Fibroblast of the aortic adventitia (primary cell): ENCODE measurements at places on chromosomes 4 and X. TPM values are rescaled to one million over a fixed set of nuclear protein-coding genes. Genes with fewer than 3 reads are reported as not detected.

The AREG gene
- 0.54 TPM in 1 of 2 replicates, not detected in the other for total RNA-seq

The SERPINA7 gene
- not detected in 2 replicates for total RNA-seq

DNA sequence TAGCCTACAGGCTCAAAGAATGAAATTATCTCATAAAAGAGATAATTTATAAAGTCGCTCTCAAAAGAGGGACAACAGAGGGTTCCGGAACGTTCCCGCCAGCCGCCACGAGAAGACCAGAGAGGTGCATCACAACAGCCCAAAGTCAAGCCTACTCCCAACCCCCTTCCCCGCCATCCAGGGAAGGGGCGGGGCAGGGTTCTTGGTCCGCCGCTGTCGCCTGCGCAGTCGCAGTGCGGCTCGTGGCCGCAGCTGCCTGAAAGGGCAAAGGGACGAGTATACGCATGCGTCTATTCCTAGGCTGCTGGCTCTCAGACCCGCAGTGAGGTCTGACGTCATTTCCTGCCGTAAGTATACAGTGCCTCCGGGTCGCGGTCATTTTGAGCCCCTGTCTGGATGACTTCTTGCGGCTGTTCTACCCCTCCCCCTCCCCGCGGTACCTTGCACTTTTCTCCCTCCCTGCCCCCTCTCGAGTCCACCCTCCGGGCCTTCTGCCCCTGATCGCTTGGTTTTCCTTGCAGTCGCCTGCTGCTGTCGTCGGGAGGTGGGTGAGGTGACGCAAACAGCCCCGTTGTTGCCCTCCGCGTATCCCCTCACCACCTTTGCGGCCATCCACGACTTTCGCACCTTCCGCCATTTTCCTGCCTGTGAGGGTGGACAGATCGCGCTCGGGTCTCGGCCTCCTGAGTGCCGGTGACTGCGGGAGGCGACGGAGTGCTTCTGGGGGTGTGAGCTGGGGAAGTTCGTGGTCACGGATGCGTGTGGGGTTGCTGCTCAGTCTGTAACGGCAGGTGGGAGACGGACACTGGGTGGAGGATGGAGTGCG lies at the start of gene OCIAD1:
Gene OCIAD1, plus strand, starts transcription at position 383 of the 826 bp plus-strand sequence. CDS start 1,537 bp downstream, outside the sequence.
- DNase-seq: peak; percentile 99

DNA sequence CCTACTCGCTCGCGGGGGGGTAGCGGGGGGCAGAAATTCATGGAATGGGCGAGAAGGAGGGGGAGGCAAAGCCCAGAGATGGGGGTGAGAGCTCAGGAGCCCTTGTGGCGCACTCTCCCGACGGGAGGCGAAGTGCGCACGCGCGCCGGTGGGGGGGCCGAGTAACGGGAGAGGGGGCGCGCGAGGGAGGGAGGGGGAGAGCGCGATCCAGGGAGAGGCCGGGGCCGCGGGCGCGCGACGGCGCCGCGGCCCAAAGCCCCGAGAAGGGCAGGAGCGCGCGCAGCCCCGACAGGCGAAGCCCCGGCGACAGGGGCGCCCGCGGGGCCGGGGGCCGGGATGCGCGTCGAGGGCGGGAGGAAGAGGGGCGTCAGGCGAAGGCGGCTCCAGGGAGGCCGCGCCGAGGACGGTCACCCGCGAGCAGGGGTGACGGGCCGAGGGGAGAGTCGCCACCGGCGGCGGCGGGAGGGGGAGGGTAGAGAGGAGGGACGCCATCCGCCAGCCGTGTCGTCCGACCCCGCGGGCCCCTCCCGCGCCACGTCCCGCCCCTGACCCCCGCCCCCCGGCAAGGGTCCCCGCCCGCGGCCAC lies 421 bp downstream of the MECP2 start:
- peak; percentile 55 for DNase-seq
